ENCODE measurements at places on chromosomes 5 and 9.

- H3K4me1 ChIP-seq: peaks cover 14% of the 10 kb centered on the region
- no peak overlapping the region for H3K4me3 ChIP-seq
- peak; percentile 42 for DNase-seq
- no peaks in the 10 kb centered on the region for H3K27me3 ChIP-seq
- no peak overlapping the region for H3K27ac ChIP-seq
- no peaks in the 10 kb centered on the region for H3K36me3 ChIP-seq
Measured at GRCh38 chr9:13719446-13719845, 440.0 kb upstream of the MPDZ start.

- no peak overlapping the region for H3K4me3 ChIP-seq
- H3K27ac ChIP-seq: no peak overlapping the region
- H3K4me1 ChIP-seq: no peaks in the 10 kb centered on the region
Measured at GRCh38 chr5:58399951-58400350, 59.9 kb downstream of the PLK2 start.

- H3K36me3 ChIP-seq: no peaks in the 10 kb centered on the region
- DNase-seq: no peak
- no peaks in the 10 kb centered on the region for H3K4me1 ChIP-seq
- no peak overlapping the region for H3K4me3 ChIP-seq
- H3K27me3 ChIP-seq: no peaks in the 10 kb centered on the region
- H3K27ac ChIP-seq: no peak overlapping the region
Measured at GRCh38 chr5:1910861-1911772, 28.4 kb upstream of the IRX4 start.

DNA sequence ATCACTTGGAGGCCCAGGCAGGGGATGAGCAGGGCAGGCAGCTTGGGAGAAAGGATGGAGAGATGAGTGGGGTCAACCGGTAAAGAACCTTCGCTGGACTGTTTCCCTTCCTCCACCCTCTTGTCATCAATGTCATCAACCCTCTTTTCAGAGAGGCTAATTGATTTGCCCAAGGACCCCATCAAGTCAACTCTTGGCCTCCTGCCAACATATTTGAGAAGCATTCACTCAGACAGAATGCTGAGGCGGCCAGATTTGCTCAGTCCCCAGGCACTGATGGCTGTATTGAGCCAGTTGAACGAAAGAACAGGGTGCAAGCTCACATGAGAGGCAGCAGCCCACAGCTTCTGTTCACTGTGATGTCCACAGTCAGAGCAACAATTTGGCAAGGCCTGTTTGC is 193.5 kb downstream of the RFK start:
- H3K4me3 ChIP-seq: no peak overlapping the region
- no peaks in the 10 kb centered on the region for H3K27me3 ChIP-seq
- no peaks in the 10 kb centered on the region for H3K36me3 ChIP-seq
- DNase-seq: no peak

DNA sequence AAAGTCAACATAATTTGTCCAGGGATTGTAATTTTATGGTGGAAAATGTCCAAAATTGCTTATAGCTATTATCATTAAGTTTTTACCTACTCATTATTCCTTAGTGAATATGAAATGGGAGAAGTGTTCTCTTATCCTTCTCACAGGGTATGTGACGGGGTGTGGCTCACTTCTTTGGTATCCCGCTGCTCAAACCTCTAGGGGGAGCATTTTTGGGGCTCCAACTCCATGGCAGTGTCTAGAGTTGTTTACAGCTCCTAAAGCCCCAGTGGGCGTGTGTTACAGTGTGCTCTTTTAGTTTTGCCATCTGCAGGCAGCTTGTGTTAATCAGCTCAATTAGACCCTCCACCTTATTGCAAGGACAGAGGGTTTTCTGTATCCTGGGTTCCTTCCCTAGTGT is 89.4 kb downstream of the CDKN2A start:
- no peak overlapping the region for H3K27ac ChIP-seq
- no peak overlapping the region for H3K4me3 ChIP-seq
- peaks cover 3% of the 10 kb centered on the region for H3K4me1 ChIP-seq
- H3K27me3 ChIP-seq: no peaks in the 10 kb centered on the region

GRCh38 chr9:1320051-1320557 is 269.9 kb downstream of the DMRT2 start:
- no peak overlapping the region for H3K27ac ChIP-seq
- H3K27me3 ChIP-seq: no peaks in the 10 kb centered on the region
- no peaks in the 10 kb centered on the region for H3K4me1 ChIP-seq

GRCh38 chr5:125154301-125155110 is 408.1 kb upstream of the ZNF608 start:
- H3K36me3 ChIP-seq: no peaks in the 10 kb centered on the region

DNA sequence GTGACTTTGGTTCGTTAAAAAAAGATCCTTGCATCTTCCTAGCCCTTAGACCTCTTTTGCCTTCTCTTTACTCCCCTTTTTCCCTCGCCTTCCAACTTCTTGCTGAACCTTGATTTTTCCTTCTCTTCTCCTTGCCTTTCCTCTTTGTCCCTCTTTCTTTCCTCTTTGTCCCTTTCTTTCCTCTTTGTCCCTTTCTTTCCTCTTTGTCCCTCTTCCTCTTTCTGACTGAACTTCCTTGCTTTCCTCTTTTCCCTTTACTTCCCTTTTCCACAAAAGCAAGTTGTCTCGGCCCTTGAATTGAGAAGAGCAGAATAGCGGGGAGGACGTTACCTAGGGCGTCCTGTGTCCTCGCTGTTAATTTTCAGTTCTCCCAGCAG is 1.4 kb upstream of the MLLT3 start:
- H3K4me3 ChIP-seq: peak overlapping the region; percentile 97
- no peaks in the 10 kb centered on the region for H3K36me3 ChIP-seq
- no peak overlapping the region for H3K27ac ChIP-seq
- H3K27me3 ChIP-seq: no peaks in the 10 kb centered on the region

DNA sequence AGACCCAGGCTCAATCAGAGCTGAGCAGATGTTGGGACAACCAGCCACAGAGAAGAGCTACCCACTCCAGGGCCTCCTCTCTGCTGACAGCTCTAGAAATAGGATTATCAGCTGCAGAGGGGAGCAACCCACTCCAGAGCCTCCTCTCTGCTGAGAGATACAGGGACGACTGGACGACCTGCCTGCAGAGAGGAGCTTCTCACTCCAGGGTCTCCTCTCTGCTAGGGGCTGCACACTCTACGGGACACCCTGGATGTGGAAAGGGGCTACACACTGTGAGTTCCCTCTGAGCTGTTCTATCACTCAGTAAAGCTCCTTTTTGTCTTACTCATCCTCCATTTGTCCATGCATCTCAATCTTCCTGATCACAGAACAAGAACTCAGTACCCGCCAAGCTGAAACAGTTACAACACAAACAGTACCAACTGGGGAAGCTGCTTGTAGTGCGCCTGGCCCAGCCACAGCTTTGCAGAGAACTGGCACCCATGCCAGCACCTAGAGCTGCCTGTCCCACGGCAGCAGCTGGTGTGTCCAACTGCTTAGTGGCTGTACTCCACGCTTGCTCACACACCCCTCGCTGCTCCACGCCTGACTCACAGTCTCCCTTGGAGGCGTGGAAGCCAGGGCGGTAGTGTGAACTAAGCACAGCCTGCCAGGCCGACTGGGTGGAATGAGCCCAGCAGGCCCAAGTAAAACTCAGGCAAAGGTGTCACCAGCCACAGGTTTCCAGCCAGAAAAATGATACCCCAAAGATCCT is 56.8 kb downstream of the PRELID2 start:
- no peaks in the 10 kb centered on the region for H3K27me3 ChIP-seq
- no peaks in the 10 kb centered on the region for H3K36me3 ChIP-seq
- no peak overlapping the region for H3K4me3 ChIP-seq
- DNase-seq: no peak

- no peak for DNase-seq
- H3K4me1 ChIP-seq: peaks cover 13% of the 10 kb centered on the region
- no peak overlapping the region for H3K27ac ChIP-seq
Measured at GRCh38 chr9:113608082-113608685, 144.7 kb downstream of the RGS3 start.

DNA sequence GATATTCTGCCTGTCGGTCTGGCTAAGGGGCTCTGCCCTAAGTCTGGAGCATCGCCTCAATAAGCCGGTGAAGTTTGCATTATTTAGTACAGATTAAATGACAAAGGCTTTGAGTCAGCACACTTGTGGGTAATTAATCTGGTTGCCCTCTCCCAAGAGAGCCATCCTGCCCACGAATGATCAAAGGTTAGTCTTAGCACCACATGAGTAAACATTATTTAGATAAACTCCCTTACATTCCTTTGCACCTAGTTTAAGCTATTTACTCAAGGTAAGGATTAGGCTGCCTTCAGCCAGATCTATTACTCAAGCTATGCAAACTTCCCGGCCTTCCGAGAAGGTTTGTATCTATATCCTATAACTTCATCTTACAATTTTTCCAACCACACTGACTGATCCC is 572.1 kb downstream of the CHSY3 start:
- no peak overlapping the region for H3K27ac ChIP-seq
- DNase-seq: no peak
- no peak overlapping the region for H3K4me3 ChIP-seq
- H3K4me1 ChIP-seq: no peaks in the 10 kb centered on the region
- no peaks in the 10 kb centered on the region for H3K36me3 ChIP-seq
- H3K27me3 ChIP-seq: no peaks in the 10 kb centered on the region

GRCh38 chr5:25107853-25108252 is 463.1 kb upstream of the CDH10 start:
- no peak overlapping the region for H3K27ac ChIP-seq
- H3K4me1 ChIP-seq: no peaks in the 10 kb centered on the region
- peak; percentile 46 for DNase-seq
- no peak overlapping the region for H3K4me3 ChIP-seq
- no peaks in the 10 kb centered on the region for H3K27me3 ChIP-seq
- H3K36me3 ChIP-seq: no peaks in the 10 kb centered on the region

DNA sequence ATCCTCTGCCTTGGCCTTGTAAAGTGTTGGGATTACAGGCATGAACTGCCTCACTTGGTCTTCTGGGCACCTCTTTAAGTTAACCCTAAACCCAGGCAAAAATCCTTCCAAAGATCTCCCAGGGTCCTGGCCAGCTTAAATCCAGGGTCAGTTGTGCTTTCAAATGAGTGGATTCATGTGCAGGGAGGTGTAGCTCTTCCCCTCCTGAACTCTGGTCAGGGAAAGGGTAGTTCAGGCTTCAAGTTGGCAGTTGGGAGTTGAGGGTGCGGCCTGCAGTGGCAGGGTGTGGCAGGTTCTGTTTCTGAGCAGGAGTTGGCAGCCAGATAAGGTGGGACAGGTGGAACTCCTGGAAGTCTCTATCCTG is 3.6 kb downstream of the HNRNPAB start:
- no peak overlapping the region for H3K4me3 ChIP-seq
- peaks cover 15% of the 10 kb centered on the region for H3K4me1 ChIP-seq
- peaks cover 46% of the 10 kb centered on the region for H3K36me3 ChIP-seq
- no peaks in the 10 kb centered on the region for H3K27me3 ChIP-seq
- H3K27ac ChIP-seq: peak overlapping the region; percentile 24

- H3K4me3 ChIP-seq: no peak overlapping the region
- H3K27ac ChIP-seq: no peak overlapping the region
- no peak for DNase-seq
- H3K36me3 ChIP-seq: no peaks in the 10 kb centered on the region
- no peaks in the 10 kb centered on the region for H3K4me1 ChIP-seq
Measured at GRCh38 chr5:78109891-78110324, 184.6 kb downstream of the AP3B1 start.
